Karpas-422 (cell line): ENCODE measurements at places on chromosomes 7 and 10.

- DNase-seq: no peak
Observed at GRCh38 chr10:93065675-93066543, 5.3 kb downstream of the CYP26C1 start.

DNA sequence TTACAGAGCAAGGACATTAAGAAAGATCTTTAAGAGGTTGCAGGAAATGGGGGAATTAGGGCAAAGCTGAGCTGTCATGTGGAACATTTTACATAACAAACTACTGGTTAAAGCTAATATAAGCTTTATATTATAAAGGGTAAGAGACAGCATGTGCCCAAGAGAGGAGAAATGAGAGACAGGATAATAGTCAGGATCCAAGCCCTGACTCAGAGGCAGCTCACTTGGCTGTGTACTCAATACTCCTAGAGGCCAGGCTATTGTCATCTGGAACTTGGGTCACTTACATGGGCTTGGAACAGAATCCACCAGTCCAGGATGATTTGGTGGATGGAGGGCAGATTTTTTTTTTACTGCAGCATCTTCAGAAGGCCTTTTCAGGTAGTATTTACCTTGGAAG is 418.6 kb upstream of the ZMIZ1 start:
- DNase-seq: no peak

DNA sequence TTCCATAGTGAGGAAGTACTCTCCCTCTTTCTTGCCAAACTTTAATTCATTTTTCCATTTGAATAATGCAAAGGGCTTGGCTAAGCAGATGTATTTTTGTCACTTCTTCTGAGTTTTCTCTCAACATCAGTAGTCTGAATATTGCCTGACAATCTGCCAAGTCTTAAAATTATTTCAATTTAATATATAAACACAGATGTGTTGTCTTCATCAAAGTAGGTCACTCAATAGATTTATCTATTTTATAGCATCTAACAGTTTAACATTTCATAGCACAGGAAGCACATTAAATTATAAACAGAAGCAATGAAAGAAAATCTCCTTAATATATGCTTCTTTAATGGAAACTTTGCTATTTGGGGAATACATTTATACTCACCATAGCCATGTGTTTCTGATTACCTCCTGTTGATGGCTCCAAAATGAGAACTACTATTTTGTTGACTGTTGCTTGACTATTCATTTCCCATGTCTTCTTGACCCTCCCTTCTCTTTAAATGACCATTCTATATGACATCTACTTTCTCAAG is 4.5 kb downstream of the CPED1 start:
- no peak for DNase-seq

DNA sequence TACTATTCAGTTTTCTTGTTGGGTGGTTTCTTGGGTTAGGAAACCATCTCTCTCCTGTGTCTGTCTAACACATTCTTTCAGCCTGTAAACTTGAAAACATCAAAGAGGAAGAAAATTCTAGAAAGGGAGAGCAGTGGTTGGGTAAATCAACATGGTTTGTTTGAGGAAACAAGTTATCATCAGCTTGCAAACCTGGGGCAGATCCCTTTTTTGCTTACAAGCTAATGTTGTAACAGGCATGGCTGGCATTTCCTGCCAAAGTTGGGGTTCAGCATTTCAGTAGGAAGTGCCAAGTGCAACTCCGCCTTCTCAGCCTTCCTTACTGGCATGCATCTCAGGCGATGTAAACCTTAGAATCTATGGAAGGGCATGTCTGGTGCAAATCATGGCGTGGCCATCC is 112.6 kb downstream of the EEPD1 start:
- no peak for DNase-seq

- DNase-seq: no peak
Observed at GRCh38 chr7:40439686-40440085, 304.9 kb downstream of the SUGCT start.

- no peak for DNase-seq
Observed at GRCh38 chr10:2944788-2945187, 122.6 kb upstream of the PFKP start.

GRCh38 chr7:101333912-101334311 is 12.3 kb upstream of the IFT22 start:
- DNase-seq: no peak
